ENCODE measurements at places on chromosomes 3 and 15.

DNA sequence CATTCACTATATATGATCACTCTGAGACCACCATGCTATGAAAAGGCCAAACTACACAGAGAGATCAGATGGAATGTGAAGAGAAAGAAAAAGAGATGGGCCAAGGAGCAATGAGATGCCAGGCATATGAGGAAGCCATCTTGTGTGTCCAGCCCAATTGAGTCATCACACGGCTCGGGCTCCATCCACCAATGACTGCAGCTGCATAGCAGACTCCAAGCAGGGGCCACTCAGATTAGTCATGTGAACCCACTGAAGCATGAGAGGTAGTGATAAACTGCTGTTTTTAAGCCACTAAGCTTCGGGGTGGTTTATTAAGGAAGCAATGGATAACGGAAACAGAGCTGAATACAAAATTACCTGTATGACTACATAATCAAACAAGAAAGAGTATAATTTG is 185.9 kb downstream of the SUCLG2 start:
- no peak for DNase-seq

DNA sequence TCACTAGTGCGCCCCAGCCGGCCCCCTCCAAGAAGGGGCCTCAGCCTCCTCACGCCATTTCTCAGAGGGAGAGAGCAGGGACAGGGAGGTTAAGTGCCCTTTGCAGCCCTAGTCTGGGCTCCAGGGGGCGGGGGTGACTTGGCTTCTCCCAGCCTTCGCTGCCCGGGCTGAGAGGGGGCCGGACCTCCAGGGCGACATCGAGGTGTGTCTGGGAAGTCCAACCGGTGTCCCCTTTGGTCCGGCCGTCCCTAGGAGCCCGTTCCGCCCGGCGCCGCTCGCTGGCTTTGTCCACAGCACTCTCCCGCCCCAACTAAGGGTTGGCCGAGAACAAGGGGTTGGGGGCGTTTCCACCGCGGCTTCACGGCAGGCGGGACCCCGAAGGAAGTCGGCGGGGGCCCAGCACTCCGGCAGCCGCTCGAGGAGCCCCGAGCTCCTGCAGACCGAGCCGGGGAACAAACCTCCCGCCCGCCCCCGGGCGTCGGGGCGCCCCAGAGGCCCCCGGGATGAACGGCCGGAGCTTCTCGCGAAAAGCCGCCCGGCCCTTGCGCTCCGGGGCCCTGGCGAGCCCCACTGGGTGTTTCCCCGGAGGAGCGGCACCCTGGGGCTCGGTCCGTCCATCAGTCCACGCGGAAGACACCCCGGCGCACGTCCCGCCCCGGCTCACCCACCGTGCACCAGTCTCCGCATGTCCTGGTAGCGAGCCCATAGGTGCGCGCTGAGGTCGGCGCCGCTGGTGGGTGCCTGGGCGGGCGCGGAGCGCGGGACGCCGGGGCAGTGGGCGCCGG is 627 bp downstream of the NT5DC2 start:
- no peak for DNase-seq

- no peak for DNase-seq
Measured at GRCh38 chr3:16478516-16478915, 35.0 kb downstream of the RFTN1 start.

DNA sequence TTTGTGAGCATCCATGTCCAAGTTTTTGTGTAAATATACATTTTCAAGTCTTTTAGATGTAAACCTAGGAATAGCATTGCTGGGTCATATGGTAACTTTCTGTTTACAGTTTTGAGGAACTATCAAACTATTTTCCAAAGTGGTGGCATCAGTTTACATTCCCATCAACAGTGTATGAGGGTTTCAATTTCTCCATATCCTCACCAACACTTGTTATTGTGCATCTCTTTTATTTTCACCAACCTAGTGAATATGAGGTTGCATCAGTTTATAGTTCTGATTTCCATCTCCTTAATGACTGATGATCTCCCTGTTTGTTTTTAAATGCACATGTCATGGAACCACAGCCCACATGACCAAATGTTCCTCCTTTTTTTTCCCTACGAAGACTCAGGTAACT is 201.2 kb downstream of the FEZF2 start:
- DNase-seq = no peak

DNA sequence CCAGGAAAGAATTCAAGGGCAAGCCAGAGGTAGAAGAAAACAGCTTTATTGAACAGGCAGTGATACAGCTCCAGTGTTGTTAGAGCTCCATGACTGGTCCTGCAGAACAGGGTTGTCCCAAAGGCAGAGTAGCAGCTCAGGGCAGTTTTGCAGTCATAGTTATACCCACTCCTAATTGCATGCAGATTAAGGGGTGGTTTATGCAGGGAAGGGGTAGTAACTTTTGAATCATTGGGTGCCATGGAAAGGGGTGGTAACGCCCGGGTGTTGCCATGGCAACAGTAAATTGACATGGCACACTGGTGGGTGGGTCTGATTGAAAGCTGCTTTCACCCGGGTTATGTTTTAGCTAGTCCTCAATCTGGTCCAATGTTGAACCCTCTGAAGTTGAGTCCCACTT is 9.7 kb upstream of the RAB6B start:
- no peak for DNase-seq
